ENCODE measurements at places on chromosomes 1 and 21. TPM values are rescaled to one million over a fixed set of nuclear protein-coding genes. Genes with fewer than 3 reads are reported as not detected.
A peak's percentile ranks its signal among the peaks of the same experiment; 100 is the strongest.

DNA sequence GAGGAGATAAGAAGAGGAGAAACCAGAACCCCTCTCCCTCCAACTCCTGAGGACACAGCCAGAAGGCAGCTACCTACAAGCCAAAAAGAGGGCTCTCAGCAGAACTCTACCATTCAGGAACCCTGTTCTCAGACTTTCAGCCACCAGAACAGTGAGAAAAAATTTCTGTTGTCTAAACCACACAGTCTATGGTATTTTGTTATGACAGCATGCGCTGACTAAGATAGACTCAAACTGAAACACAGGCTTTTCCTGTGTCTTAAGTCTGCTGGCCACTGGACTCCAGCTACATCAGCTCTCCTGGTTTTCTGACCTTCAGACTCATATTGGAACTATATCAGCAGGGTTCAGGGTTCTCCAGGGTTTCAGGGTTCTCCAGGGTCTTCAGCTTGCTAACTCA is 126.5 kb upstream of the TNFSF4 start:
- DNase-seq, result peak; percentile 39

The TRIM67 gene
- not detected for total RNA-seq

The SHE gene
- not detected for total RNA-seq

GRCh38 chr1:53419034-53419433 is 40.2 kb upstream of the DMRTB1 start:
- DNase-seq, result no peak

DNA sequence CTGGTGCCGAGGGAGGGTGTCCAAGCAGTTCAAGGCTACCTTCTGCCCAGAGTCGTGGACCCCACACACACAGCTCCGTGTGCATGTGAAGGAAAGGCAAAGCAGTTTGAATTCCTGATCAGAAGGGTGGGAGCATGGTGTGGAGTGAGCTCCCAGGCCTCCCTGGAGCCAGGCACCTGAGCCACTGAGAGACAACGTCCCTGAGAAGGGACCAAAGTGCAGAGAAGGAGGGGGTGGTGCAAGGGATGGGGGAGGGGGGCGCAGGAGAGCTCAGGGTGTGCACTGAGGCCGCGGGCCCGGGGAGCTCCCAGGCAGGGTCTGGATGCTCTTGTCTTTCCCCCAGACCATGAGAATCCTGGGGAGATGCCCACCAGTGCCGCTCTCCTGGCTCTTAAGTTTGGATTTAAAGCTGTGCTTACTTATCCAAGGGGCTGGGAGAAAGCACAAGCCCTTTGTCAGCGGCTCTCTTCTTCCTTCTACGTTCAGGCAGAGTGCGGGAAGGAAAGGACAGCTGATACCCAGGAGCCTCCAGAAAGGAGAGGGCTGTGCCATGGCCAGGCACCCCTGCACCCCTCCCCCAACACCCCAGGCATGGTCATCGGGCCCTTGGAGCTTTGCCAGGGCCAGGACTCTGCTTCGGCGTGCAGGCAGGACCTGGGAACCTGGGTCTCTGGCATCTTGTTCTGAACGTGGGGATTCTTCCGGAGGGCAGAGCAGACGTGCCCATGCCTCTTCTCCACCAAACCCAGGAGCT is 24.1 kb downstream of the ACTA1 start:
- DNase-seq, result no peak

- DNase-seq, result no peak
Measured at GRCh38 chr1:172398193-172398592, 22.3 kb upstream of the C1orf105 start.

The SNX27 gene
- total RNA-seq, result 26.7 TPM

DNA sequence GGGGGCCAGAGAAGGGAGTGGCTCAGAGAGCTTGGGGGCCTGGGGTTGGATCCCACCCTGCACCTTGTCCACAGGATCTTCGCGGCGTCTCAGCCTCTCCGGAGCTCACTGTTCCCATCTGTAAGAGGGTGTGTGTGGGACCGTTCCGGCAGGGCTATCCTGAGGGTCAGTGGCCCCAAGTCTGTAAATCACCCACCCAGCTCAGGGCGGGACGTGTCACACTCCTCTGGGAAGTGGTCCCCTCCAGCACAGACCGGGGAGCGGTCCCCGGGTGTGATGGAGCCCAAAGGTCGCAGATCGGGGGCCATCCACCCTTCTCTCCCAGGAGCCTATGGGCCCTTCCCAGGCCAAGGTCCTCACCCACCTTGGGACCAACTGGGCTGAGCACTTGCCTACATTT is 40.0 kb downstream of the KCNAB2 start:
- DNase-seq, result no peak

The TRIM46 gene
- 6.5 TPM for total RNA-seq

The RNF186 gene
- total RNA-seq, result not detected

- DNase-seq, result no peak
Measured at GRCh38 chr1:237809099-237809498, 81.6 kb downstream of the ZP4 start.

GRCh38 chr1:162564762-162565218 is 3.3 kb downstream of the UAP1 start:
- DNase-seq, result no peak

- no peak for DNase-seq
Measured at GRCh38 chr1:244346972-244347618, 104.6 kb downstream of the ADSS2 start.

The CFAP141 gene
- not detected for total RNA-seq

The SUSD4 gene
- total RNA-seq, result not detected

The CHI3L1 gene
- total RNA-seq, result 136 TPM

The HRNR gene
- total RNA-seq, result not detected
